ENCODE measurements at places on chromosomes 4 and X.

GRCh38 chrX:93673056-93673868 lies at the start of gene NAP1L3:
Gene NAP1L3 (minus strand): TSS chrX:93673578. CDS start chrX:93673304, 274 bp downstream.
- no peak for DNase-seq

DNA sequence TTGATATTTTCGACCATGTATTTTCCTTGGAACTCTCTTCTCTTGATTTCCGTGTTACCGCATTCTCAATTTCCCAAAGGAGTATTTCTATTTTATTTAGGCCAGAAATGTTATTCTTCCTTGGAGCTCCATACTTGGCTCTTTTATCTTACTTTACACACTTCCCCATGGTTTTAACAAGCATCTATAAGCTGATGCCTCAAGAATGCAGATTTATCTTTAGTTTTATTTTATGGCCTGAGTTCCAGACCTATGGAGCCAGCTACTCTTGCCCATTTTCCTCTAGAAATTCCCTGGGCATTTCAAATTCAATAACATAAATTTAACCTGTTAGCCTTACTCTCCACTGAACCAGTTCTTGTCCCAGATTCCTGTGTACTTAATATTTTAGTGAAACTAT lies 43.7 kb downstream of the SULT1E1 start:
- DNase-seq = no peak

GRCh38 chr4:173415885-173416653 lies 17.2 kb upstream of the SCRG1 start:
- no peak for DNase-seq

DNA sequence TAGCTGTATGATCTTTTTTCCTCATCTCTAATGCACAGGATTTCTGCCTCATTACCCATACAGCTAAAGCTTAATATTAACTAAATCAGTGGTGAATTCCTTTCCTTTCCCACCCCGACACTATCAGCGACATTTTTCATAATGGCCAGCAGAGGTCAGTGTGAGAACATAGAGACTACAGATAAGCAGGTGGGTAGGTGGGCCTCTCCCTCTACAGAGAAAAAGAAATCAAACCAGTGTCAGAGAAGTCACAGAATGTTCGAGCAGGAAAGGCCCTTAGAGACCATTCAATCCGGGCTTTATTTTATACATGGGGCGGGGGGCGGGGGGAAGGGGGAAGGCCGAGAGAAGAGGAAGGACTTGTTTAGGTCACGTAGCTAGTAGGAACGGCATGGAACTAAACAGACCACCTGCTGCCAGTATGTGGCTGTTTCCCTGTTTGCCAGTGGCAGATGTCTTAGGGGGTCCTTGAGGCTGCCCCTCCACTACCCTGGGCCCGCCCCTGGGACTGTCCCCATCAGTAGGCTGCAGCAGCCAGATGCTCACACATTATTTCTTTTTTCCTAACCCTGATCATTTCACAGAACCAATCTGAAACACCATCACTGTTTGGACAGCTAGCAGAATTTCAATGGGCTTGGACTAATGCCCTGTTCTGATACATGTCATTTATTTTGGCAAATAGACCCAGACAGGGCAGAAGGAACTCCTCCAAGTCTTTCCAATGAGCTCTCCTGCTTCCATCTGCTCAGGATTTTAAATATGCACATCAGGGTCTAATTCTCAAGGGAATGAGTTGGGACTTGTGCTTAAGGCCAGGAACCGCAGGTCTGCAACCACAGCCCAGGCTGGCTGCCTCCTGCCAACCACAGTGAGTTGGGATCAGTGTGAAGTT lies 133.4 kb downstream of the ATG4A start:
- DNase-seq = peak; percentile 37

DNA sequence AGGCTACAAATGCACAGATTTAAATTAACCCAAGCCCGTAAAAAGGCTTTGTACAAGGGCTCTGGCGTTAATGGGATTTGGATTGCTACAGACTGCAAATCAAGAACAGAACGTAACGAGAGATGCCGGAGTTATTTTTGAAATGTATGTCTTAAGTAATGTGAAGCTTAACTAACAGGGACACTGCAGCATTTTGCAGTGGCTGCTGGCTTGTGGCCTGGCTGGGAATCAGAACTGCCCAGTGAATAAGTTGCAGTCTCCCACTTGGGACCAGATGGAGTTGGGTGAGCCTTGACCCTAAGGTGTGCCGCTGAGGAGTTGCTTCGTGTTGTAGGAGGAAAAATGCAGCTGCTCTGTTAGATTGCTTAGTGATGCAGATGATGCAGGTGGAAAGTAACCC lies 318.4 kb downstream of the DHX15 start:
- DNase-seq = no peak

DNA sequence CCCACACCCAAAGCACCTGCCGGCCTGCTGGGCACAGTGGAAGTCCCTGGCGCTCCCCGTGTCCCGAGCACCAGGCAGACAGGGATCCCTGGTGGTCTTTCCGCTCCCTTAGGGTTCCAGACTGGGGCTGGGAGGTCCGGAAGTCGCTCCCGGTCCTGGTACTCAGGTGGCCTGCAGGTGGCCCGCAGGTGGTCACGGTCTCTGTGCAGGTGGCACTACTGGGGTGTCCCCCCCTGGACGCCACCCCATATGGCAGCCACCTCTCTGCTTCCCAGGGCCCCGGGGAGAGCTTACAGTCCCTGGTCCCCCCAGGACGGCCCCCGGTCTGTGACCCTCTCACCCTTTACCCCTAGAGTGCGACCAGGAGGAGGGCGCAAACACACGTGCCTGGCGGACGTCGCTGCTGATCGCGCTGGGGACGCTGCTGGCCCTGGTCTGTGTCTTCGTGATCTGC lies 13.6 kb downstream of the SLC25A6 start:
- no peak for DNase-seq

DNA sequence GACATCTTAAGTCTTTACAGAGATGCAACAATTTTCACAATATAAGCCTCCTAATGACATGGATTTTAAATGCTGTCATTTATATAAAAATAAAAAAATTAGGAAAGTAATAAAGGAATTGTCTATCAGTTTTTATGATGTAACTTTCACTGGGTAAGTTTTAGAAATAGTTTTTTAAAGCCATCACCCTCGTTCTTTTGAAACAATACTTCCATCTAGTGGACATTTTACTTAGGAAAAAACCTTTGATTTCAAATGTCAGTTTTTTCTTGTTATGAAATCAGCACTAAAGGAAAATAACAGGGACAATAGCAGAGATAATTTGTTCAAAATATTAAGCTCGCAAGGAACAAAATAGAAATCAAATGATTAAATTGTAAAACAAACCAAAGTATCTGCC lies 24.3 kb upstream of the NDNF start:
- DNase-seq = peak; percentile 10

GRCh38 chrX:20007962-20008622 lies 17.2 kb upstream of the BCLAF3 start:
- peak; percentile 33 for DNase-seq

- no peak for DNase-seq
These were observed 45.7 kb upstream of the GATB start for GRCh38 chr4:151806511-151806927.

- no peak for DNase-seq
These were observed 172.3 kb downstream of the SHROOM3 start for GRCh38 chr4:76607266-76607799.

DNA sequence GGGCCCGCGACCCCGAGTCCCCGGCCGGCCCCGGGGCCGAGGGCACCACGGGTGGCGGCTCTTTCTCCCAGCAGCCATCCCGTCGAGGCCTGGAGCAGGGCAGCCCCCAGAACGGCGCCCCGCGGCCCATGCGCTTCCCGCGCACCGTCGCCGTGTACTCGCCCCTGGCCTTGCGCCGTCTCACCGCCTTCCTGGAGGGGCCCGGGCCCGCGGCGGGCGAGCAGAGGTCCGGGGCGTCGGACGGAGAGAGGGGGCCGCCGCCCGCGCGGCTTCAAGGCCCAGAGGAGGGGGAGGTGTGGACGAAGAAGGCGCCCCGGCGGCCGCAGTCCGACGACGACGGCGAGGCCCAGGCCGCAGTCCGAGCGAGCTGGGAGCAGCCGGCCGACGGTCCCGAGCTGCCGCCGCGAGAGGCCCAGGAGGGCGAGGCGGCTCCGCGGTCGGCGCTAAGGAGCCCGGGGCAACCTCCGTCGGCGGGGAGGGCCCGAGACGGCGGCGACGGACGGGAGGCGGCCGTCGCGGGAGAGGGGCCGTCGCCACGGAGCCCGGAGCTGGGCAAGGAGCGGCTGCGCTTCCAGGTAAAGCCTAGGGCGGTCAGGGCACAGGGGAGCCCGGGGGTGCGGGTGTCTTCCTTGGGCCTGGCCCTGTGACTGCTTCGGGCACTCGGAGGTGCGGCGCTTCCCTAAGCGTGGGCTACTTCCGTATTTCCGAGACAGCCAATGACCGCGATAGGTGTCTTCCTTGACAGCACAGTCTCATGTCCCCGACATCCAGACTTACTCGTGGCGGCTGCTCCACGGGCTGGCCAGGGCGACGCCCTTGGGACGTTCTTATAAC lies 845 bp downstream of the ZAR1 start:
- DNase-seq = peak; percentile 16

GRCh38 chrX:2614911-2615310 lies 76.2 kb upstream of the CD99 start:
- DNase-seq = peak; percentile 66

- no peak for DNase-seq
These were observed 17.3 kb upstream of the FGF5 start for GRCh38 chr4:80249144-80249543.

DNA sequence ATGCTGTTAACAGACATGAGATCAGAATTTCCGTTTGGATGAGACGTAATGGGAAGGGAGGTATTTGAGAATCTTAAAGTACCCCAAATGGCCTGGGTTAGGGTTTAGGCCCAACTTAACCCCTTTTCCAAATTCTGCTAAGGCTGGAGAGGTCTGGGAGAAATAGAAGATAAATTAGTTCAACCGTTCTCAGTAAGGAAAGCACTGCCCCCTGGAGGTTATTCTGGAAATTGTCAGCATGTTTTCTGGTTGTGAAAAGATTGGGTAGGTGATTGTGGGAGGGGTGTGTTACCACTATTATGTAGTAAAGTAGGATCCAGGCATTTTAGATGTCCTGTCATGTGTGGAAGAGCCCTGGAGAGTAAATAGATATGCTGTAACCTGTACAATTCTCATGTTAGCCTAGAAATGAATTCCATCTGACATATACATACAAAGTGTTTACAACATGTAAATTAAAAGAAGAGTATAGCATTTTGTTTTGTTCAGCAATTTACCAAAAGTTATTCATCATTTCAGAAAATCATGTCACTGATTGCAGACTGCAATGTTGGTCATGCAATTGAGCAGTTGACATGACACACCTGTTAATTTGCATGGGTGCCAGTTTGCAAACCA lies 26.8 kb upstream of the GRXCR1 start:
- peak; percentile 53 for DNase-seq

GRCh38 chrX:78388663-78389062 lies 61.3 kb upstream of the CYSLTR1 start:
- DNase-seq = no peak

DNA sequence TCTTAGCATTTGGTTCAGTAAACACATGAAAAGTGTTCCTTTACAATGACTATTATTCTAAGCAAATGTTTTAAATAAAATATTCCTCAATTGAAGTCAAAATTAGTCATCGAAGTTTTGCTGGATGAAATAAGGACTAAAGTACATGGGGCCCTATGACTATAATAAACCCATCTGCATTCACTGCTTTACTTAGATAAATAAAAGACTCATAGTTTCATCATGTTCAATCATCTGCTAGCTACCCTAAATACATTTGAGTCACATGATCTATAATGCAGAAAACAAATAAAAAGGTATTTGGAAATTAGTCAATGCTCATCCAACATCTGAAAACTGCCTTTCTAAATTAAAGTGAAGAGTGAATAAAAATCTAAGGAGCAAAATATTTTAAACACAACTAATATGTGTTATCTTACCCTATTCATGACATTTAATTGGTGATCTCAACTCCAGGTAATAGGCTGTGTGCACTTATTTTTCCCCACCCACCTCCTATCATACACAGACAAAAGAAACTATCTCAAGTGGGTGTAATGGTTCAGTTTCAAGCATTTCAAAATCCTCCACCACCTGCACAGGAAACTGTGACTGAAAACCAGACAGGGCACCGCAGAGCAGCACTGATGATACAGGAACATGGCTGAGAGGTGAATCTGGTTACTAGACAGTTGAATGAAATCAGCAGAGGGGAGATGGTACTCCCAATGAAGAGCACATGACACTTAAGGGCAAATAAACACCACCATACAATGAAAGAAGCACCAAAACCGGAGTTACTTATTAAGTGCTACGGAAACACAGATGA lies 78.6 kb downstream of the CAMK2D start:
- DNase-seq = peak; percentile 53

DNA sequence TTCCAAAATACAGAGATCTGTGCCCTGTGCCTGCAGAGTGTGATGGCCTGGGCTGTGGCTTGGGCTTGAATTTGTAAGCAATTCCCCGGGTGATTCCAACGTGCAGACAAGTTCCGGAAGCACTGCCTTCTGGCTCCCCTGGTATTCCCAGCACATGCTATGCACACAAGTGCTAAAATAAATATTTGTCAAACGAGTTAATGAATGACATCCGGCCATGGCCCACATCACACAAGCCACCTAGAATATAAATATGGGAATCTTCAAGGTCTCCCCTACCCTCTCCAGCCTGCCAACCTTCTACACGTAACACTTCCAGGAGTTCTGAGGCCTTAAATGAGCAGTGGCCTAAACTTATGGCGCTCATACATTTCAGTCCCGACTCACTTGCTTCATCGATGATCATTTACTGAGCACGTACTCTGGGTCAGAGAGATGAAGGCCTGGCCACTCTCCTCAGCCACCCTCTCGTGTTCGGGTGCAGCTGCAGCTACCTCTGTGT lies 21.3 kb downstream of the DCTD start:
- DNase-seq = no peak

GRCh38 chrX:108270280-108270679 lies 167.9 kb downstream of the COL4A6 start:
- no peak for DNase-seq

DNA sequence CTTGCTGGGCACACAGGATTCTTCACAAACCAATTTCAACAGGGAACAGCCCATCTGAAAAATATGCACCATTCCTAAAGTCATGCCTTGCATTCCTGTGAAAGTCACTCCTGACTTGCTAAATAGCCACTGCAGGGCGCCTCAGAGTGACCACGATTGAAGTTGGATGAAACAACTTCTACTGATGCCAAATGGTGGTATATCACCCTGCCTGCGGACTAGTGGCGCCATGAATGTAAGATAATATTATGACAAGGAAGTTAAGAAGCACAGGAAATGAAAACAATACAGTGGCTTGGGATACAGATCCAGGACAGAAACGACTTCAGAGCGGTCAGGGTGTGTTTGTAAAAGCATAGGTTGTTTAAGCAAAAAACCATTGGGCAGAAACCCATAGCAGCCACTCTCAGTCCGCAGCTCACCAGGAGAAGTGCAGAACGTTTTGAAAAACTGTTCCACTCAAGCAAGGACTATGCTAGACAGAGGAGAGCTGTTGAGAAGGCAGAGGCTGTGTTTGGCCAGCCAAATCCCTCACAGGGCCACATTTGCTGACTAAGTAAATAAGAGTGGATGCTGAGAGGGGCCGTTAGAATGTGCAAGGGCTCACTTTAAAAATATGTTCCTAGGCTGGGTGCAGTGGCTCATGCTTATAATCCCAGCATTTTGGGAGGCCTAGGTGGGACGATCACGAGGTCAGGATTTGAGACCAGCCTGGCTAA lies 250.4 kb downstream of the PTTG2 start:
- DNase-seq = no peak
